Hepatic stellate cell (primary cell): ENCODE measurements at places on chromosomes 16 and 17.
A peak's percentile ranks its signal among the peaks of the same experiment; 100 is the strongest.

DNA sequence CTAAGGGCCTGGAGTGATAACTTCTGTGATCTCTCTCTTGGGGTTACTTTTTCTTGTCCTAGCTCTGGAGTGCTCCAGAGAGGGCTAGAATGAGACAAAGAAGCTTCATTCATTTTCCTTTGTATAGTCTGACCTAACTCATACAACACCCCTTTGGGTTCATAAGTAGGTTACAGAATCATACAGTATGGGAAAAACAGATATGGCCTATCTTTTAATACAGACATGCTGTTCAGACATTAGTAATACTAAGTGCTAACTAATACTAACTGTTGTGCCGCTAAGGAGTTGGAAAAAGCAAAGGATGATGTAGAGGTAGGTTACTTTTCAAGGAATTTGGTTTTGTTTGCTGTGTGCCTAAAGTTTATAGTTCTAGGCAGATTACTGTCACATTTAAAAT, 84.7 kb downstream of the NLK start:
- no peak for DNase-seq

- DNase-seq: peak; percentile 41
These were observed 29.8 kb downstream of the PRSS54 start for GRCh38 chr16:58264961-58265479.

GRCh38 chr17:7673239-7673638, 14.1 kb downstream of the TP53 start:
- no peak for DNase-seq

- DNase-seq: no peak
These were observed 17.0 kb downstream of the KSR1 start for GRCh38 chr17:27473190-27473747.

- DNase-seq: no peak
These were observed 14.8 kb downstream of the TANC2 start for GRCh38 chr17:62980842-62981241.

DNA sequence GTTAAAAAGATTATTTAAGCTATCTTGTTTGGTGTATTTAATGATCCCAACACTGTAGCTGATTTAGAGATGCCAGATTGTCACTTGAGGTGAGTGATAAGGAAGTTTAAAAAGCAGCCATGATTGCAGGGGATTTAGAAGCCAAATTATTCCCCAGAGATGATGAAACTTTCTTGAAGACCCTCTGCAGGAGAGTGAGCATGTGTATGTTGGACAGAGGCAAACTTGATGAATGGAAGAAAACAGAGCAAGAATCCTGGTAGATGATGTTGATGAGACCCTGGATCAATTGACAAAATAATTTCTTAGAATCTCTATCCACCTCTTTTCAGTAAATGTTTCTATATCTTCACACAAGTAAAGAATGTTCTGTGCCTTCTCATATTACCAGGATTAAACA, 14.4 kb upstream of the ADAMTS18 start:
- DNase-seq: no peak
